Endodermal cell (in vitro differentiated cells): ENCODE measurements at places on chromosomes 5 and 9.

DNA sequence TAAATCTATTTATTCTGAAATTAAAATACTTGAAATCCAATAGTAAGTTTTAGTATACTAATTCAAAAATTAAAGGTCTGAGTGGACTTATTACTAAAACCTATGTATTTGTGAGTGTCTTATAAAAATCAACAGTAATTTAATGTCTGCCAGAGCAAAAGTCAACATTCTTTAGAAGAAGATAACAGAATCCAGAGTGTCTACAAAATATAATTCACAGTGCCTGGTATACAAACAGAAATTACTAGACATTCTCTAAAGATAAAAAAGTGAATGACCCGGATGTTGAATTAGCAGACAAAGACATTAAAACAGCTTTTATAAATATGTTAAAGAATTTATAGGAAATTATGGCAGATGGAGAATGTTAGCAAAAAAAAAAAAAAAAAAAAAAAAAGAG lies 22.4 kb upstream of the IRX4 start:
- no peak for DNase-seq

DNA sequence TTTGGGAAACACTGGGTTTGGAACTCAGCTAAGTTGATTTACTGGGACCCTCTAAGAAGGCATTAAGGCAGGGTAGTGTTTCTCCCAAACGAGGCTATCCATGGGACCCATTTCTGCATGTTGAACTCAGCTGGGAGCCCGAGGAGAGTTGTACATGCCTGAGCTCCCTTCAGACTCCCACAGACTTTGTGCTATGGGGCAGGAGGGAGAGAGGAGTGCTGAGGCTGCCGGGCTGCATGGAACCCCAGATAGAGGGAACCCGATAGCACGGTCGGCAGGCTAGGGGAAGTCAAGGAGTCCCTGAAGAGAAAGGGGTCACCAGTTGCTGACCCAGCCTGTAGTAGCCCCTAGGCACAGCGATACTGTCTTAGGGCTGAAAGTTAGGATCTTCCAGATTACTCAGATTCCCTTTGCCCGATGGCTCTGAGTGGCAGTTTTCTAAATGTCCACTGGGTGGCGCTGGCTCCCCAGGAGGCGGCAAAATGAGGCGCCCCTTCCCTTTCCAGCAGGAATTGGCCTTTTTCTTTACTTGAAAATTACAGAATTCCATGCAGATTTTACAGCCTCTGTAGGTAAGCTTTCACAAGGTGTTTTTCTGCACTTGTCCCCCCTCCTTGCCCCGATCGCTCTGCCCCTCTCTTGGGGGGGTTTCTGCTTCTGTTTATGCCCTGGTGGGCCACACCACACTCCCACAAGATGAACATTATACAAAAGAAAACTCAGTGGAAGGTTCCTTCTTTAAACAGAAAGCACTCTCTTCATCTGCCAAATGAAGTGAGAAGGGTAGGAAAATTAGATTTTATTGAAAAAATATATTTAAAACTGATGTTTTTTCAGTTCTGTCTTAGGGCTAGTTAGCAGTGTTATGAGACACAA lies 17.8 kb downstream of the NANS start:
- DNase-seq, result peak; percentile 93

DNA sequence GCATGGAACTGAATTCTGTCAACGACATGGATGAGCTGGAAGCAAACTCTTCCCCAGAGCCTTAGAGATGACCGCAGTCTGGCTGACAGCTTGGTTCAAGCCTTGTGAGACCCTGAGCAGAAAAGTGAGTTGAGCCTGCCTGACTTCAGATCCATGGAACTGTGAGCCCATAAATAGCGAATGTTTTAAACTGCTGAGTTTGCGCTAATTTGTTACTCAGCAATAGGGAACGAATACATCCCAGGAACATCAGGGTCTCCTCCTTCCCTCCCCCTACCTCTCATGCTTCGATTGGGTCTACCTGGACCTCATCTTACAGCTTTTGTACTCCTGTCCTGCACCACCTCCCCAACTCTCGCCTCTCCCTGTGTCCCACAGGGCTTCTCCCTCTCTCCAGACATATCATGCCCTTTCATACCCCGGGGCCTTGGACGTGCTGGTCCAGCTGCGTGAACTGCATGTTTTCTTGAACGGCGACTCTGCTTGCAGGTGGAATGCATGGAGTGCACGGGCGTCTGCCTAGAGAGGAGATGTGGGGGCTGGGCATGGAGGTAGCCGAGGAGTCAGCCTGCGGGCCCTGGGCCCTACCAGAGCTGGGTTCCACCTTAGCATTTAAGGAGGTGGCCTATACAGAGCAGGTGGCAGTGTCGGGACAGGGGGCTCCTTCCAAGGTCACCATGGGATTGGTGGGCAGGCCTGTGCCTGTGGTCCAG lies 7.9 kb downstream of the GADD45G start:
- no peak for DNase-seq

DNA sequence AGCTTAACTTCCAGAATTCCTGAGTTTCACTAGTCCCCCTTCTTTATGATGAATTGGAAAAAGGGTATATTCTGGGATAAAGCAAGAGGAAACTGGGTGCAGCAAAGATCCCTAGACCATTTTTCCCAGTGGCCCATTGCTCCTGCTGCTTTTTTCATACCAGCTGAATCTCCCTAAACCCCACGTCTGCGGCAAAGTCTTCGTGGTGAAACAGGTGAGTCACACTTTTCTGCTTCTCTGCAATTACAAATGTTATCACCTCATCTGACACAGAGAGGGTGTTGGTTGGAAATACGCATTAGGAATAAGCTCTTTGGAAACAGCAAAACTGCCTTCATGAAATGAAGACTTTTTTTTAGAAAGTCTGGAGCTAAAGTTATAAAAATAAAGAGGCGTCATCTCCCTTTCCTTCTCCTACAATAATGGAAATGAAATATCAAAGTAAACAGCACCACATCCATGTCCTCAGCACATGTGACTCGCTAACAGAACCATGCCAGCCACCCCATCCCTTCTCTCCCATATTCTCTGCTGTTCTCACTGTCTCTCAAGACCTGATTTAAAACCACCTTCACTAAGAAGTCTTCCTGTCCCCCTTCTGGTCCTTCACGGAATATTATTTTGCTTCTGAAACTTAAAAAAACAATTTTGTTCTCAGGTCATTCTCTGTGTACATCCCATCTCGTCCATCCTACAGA lies 39.5 kb upstream of the GLRX start:
- DNase-seq, result no peak

GRCh38 chr5:88556406-88556805 lies 287.8 kb upstream of the TMEM161B start:
- DNase-seq, result peak; percentile 59

DNA sequence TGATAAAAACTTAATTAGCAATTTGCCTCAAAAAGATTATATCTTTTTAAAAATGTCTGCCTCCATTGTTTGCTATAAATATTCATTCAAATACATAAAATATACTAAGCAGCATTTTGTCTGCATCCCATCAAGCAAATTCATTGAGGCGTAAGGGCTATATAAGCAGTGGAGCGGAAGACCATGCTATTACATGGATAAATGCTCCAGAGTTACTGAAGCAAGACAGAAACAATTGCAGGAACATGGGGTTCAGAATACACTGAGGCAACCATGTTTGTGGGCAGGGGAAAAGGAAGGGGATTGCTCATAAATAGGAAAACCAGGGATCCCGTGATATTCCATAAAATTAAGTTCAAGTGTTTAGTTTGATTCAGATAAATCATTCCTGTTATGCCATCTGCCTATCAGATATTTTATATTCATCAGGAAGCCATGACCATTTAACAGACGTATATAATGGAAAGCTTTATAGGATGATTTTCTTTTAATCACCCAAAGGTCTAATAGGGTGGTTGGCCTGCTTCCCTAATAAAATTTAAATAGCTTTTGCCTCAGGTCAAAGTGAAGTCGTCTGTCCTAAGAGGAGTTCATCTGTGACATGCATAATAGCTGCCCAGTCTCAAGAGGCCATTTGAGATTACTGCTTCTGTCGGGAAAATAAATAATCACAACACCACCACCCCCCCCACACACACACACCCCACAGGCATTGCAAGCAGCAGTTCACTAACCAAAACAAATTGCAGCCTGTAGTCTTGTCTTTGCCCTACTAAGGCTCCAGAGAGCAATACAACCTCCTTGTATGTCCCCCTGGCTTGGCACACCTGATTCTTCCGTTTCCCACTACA lies 105.2 kb downstream of the RASEF start:
- DNase-seq, result no peak

DNA sequence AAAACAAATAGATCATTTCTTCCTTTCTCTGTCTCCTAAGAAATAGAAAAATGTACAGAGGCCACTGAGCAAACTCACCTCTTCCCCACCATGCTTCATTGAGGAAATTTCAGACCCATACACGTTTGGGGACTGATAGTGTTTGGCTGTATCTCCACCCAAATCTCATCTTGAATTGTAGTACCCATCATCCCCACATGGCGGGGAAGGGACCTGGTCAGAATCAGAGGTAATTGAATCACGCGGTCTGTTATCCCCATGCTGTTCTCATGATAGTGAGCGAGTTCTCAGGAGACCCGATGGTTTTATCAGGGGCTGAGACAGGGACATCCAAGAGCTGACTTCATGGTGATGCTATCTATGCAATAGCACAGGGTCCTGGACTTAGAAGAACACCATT lies 1655.8 kb downstream of the MAT2B start:
- DNase-seq, result peak; percentile 80

DNA sequence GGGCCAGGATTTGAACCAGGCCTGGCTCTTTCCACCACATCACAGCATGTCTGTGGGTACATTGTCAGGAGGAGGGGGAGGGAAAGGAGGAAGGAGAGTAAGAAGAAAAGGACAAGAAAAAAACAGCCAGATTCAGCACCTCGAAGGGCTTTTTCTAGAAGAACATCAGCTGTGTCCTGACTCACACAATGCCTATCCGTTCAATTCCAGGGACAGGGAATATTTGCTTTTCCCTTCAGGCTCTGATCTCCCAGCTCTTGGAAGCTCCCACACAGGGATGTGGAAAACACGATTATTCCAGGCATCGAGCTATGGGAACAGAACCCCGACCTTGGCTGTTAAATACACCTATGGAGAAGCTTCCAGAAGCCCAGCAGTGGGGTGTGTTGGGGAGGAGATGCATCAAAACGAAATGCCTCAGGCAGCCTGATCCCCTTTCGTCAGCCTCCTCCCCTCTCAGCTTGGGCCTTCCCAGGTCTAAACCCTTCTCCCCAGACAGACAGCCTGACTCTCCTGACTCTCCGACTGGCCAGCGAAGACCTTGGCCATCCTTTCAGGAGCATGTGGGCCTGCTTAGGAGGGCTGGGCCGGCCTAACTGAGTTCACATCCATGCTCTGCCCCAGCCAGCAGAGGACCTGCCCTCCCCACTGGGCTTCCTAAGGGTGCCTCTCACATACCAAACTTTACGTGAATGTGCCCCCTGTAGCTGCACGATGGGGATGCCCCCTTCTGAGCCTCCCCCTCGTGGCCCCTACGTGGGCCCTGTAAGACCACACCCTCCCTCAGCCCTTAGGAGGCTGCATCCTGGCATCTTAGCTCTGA lies 54.4 kb downstream of the NEURL1B start:
- no peak for DNase-seq

DNA sequence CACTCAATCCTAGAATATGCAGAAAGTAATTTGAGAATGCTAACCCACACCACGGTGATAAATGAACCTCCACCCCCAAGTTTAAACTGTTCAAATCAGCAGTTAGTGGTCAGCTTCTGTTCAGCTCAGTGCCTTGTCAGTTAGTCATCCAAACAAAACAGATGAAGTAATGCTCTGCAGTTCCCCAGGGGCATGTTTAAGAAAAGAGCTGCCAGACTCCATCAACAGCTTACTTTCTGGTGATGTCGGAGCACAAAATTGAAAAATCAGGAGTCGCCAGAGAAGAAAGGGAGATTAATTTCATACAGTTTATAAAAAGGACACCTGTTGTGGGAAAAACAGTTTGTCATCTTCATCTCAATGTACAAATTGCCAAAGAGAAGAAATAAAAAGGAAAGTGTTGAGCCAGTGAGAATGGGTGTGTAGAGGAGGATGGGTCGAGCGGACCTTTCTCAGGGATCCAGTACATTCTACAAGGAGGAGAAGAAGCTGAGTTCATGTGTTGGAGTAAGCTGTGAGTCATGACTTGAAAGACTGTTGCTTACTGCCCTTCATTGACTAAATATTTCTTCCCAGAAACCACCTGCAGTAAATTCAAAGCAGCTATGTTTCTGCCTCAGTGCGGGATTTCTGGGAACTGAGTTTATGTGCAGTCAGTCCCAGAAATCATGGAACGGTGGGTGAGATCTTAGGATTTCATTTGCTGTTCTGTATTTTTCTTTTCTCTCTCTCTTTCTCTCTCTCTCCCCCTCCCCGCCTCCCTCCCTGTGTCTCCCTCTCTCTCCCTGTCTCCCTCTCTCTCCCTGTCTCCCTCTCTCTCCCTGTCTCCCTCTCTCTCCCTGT lies 13.7 kb downstream of the TRIO start:
- DNase-seq, result no peak

DNA sequence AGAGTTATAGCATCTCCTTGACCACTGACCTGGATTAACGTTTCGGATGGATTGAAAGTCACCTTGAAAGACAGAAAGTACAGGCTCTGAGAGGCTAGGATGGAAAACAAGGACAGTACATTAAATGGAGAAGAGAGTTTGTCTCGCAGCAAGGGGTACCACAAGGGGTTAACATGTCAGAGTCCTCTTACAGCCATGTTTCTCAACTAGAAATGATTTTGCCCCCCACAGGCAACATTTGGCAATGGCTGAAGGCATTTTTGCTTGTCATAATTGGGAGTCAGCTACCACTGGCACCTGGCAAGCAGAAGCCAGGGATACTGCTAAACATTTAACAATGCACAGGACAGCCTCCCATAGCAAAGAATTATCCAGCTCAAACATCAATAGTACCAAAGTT lies 90.8 kb upstream of the EQTN start:
- no peak for DNase-seq

- no peak for DNase-seq
These were observed 123.8 kb downstream of the GIN1 start for GRCh38 chr5:102996011-102996575.

GRCh38 chr5:17991775-17992174 lies 357.5 kb downstream of the TAF11L14 start:
- peak; percentile 55 for DNase-seq

- DNase-seq, result no peak
These were observed 133.6 kb upstream of the RETREG1 start for GRCh38 chr5:16750445-16750844.

- DNase-seq, result no peak
These were observed 55.3 kb upstream of the ALDH1A1 start for GRCh38 chr9:73007966-73008672.
